ENCODE measurements at places on chromosomes 11 and 22. TPM values are rescaled to one million over a fixed set of nuclear protein-coding genes. Genes with fewer than 3 reads are reported as not detected.

The CELSR1 gene
- total RNA-seq = 0.13 TPM

The MYEOV gene
- not detected for total RNA-seq

The VWA5A gene
- 7.0 TPM for total RNA-seq

The PATE1 gene
- total RNA-seq = not detected

The CABP4 gene
- 3.3 TPM for total RNA-seq

The CLCF1 gene
- total RNA-seq = 0.71 TPM

The TRIM6 gene
- 1.1 TPM for total RNA-seq

The MS4A15 gene
- total RNA-seq = not detected

Data from activated CD4-positive, alpha-beta memory T cell treated with anti-CD3 and anti-CD28 coated beads, Interleukin-2, amount 10 ng/mL, durations not matched to agents 7 days and 5 days (primary cell).